Head of caudate nucleus (tissue), 42 donors: ENCODE measurements at places on chromosomes 1 and 21.

- peak; percentile 59 for DNase-seq
Measured at GRCh38 chr21:34545079-34545884, 33.3 kb upstream of the KCNE1 start.

DNA sequence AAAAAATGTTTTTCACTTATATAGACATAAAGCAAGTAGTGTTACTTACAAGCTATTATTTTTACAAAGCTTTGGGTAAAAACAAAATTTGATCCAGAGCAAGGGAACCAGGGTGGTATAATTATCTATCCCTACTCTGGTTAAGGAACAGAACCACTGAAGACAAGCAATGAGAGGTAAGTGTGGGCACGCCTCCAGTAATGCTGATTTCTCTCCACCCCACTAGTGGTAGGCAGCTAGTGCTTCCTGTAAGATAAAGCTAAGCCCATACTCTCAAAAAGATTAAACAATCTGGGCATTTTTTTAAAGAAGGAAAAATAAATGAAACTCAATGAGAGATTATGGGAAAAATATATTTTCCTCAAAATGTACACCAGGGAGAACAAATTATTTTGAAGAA, 22.1 kb downstream of the TFB2M start:
- DNase-seq: peak; percentile 17

DNA sequence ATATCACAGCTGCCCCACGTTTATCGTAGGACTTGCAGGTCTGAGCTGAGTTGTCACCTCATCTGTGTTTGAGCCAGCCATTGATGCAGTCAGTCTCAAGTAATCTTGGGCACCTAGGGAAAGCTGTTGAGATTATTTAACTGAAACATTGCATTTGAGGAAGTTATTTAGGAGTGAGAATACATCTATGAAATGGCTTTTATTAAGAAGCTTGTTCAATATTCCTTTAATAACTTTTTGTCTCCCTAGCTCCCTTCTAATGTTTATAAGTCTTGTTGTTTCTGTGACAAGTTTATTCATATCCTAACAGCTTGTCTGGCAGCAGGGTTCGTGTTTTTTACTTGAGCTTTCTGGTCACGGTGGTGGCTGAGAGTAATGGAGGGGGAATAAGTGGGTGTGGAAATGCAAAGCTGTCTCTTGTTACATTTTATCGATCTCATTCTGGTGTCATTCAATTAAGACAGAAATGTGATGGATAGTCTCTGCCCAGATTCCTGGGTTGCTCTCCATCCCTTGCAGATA, 555.9 kb downstream of the USP25 start:
- DNase-seq: no peak

- no peak for DNase-seq
Measured at GRCh38 chr1:207702317-207702716, 49.5 kb upstream of the CD46 start.

DNA sequence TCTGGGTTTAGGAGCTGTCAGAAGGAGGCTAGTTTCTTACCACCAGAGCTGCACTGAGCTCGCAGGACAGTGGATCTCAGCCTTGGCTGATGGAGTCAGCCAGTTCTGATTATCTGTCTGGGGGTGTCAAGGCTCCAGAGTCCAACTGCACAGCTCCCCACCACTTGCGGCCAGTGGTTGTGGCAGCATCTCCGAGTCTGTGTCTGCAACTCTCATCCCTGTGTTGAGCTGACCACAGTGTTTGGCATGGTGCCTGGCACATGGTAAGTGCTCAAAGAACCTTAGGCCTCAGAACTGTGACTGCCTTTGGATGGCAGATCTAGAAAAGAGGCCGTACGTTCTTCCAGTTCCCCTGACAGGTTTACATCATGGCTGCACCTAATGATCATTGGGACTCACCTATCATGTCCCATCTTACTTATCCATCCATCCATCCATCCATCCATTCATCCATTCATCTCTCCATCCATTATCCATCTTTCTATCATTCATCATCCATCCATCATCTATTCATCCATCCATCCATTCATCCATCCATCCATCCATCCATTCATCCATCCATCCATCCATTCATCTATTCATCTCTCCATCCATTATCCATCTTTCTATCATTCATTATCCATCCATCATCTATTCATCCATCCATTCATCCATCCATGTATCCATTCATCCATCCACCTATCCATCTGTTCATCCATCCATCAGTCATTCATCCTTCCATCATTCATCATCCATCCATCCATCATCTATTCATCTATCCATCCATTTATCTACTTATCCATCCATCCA, 114.5 kb downstream of the CRYAA start:
- no peak for DNase-seq

- DNase-seq: no peak
Measured at GRCh38 chr1:171245458-171246064, 2.7 kb upstream of the FMO1 start.

GRCh38 chr1:218402786-218403120, 57.6 kb downstream of the TGFB2 start:
- no peak for DNase-seq

- DNase-seq: no peak
Measured at GRCh38 chr21:37546949-37547614, 180.5 kb downstream of the DYRK1A start.

DNA sequence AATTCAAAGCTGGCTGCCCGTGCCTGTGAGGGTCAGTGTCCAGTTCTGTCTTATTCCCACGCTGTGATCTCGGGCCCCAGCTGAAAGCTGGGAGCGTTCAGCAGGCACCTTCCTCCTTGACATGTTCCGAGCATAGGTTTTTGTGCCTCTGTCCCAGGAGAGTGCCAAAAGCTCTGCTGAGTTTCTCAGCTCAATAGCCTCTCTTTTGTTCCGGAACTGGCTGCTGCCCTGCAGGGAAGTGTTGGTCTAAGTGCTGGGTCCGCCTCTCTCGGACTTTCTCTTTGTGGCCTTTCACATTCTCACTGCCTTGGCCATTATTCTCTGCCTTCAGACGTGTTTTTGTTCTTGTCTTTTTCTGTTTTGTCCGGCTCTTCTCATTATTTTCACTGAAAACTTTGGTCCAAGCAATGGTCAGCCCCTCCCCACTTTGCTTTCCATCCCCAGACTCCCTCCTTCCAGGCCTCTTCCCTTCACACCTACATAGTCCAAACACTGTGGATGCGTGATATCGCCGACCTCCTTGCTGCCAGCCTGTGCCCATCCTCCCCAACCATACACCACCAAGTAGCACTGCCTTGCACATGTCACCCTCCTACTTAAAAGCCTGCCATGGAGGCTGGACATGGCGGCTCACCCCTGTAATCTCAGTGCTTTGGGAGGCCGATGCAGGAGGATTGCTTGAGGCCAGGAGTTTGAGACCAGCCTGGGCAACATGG, 233.8 kb downstream of the RHOU start:
- DNase-seq: peak; percentile 57

- no peak for DNase-seq
Measured at GRCh38 chr1:178543290-178543607, 30.3 kb downstream of the TEX35 start.

- DNase-seq: no peak
Measured at GRCh38 chr21:25964015-25964414, 206.6 kb downstream of the APP start.

DNA sequence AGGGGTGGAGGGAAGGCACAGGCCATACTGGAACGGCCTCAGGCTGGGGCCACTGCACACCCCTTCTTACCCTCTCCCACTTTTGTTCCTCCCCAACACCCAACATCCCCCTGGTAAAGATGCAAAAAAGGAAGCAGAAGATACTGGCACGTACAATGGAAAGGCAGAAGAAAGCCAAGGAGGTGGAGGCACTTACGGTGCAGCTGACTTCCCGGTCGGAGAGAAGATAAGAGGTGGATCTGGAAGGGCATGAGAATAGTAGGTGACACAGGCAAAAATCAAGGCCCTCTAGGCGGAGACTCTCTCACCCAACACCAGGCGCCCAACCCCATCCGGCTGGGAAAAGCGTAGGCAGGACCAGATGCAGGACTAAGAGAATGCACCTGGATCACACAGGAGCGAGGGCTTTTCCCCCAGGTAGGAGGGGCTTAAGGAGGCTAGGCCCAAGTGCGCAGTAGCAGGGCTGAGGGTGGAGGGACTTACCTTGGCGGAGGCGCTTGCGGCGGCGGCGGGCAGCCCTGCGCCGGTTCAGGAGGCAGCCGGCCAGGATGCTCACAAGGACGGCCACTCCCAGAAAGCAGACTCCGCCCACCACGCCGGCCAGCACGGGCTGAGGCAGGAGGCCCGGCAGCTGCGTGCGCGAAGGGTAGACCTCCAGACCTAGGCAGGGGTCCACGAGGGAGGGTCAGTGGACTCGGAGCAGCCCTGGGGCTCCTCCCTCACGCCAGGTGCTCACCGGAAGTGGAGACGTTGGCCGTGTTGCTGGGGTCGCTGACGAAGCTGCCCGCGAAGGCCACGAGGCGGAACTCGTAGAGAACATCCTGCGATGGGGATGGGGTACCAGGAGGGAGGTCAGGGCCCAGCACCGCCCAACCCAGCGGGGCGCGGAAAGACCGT, 4.1 kb upstream of the TAGLN2 start:
- no peak for DNase-seq

- DNase-seq: no peak
Measured at GRCh38 chr1:174761335-174761734, 238.4 kb upstream of the CACYBP start.

DNA sequence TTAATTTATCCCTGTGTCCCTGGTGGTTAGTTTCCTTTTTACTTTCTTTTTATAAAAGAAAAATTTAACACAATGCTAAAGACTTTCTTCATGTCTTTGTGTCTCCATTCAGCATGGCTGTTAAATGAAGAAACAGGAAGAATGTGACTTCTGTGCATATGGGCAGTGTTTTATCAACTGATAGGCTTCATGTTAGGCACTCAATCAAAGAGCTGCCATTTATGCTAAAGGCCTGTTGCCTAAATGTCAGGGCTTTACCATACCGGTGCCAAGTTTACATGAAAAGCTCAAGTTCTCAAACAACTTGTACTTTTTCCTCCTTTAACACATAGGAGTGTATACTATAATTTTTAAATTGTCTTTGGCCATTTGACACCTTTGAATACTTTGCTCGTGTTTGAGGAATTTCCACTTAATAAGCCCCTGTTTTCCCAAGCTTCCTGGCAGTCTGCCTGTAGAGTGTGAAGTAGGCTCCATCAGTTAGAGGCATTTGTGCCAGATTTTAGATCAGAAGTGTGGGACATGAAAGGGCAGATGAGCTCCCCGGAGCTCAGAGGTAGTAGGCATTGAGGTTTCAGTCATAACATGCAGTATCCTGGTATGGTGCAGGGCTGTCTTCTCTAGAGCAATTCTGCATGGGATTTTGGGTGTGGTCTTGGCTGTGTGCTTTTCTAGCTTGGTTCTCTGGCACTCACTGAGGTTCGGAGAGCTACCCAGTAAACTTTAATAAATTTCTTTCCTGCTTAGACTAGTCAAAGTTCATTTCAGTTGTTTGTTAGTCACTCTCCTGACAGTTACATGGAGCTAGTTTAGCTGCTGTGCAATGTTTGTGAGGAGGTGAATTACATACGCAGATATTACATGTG, 119.0 kb downstream of the LEPR start:
- DNase-seq: no peak

- DNase-seq: no peak
Measured at GRCh38 chr1:14654554-14654953, 56.1 kb downstream of the KAZN start.

- DNase-seq: peak; percentile 92
Measured at GRCh38 chr1:197902454-197903195, at the start of gene C1orf53. C1orf53 (plus strand) TSS chr1:197902630; CDS start chr1:197902650, 20 bp downstream.

DNA sequence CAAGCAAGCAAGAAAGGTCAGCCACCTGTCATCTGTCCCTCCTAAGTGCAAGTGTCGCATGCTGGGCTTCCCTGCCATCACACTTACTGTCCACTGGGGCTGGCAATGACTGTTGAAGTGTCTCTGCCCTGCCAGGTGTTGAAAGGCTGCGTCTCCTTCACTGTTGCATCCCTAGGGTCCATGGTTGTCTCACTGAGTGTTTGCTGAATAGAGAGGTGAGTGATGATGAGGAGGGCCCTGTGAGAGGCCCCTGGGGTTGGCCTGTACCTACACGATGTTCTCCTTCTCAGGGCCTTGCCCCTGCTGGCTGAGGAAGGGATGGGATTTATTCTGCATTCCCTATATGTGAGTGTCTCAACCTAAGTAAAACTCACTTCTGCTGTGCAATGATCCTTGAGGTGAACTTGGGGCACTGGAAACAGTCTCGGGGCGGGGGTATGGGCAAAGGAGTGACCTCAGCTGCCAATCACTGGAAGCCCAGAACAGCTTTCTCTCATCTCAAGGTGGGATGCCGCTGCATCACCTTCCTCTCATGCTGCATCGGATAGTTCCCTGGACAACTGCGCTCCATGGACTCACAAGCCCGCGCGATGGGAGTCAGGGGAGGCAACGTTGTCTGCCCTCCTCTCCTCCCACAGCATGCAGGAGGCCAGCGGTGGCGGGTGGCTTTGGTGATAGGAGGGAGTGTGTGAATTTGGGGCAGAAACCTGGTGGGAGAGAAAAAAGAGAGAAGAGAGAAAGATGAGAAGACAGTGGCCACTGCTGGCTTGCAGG, 35.8 kb upstream of the SOX13 start:
- DNase-seq: no peak

DNA sequence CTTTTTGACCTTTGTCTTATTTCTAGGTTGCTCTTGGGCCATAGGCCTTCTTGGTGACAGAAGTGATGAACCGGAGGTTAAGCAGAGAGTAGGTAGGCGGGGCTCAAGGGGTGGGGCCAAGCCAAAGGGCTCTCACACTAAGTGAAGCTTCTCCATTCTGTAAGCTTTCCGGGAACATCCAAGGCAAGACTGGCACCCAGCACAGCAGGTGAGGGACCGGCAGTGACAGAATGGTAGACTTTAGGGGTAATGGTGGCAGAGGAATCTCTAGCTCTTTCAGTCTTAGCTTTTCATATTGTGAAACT, at the start of gene TNFAIP8L2:
TSS of gene TNFAIP8L2 (plus strand) at position 135 of the 305 bp plus-strand sequence. CDS start 2,049 bp downstream, outside the sequence.
- DNase-seq: no peak

- DNase-seq: no peak
Measured at GRCh38 chr1:46244656-46245371, 2.7 kb upstream of the RAD54L start.

GRCh38 chr1:229334716-229335115, 8.1 kb downstream of the CCSAP start:
- no peak for DNase-seq

DNA sequence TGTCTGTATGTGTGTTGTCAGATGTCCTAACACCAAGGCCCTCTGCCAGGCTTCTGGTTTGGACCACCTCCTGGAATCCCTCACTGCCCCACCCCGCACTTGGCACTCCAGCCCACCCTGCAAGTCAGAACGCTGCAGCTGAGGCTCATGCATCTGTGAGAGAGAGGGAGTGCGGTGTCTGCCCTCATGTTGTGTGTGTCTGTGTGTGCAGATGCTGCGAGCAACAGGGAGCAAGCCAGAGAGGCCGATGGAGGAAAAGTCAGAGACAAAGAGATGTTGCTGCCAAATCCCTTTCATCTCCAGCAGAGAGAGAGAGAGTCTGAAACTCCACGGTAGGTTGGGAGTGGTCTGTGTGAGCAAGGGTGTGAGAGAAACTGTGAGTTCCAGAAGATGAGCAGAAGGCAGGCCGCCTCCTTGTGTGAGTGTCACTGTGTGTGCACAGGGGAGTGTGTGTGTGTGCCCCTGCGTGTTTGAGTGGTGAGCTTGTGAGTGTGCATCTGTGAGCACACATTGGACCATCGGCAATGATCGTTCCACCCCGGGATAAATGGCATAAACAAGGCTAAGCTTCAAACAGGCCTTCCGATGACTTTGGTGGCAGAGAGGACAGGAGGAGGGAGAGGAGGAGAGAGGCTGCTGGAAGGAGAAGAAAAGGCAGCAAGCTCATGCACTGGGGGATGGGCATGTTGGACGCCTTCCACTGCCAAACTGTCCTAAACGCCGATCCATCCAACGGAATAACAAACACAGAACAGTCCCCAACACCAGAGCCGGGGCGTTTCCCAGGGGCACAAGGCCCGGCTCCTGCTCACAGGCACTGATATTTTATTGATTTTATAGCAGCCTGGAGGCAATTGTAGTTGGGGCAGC, 99.2 kb upstream of the GRIK3 start:
- DNase-seq: no peak

GRCh38 chr1:215043401-215043800, 39.1 kb upstream of the KCNK2 start:
- DNase-seq: no peak
